ENCODE measurements at places on chromosomes 1 and 21.

GRCh38 chr1:157403608-157404007 is 148.7 kb downstream of the FCRL5 start:
- no peak for DNase-seq

DNA sequence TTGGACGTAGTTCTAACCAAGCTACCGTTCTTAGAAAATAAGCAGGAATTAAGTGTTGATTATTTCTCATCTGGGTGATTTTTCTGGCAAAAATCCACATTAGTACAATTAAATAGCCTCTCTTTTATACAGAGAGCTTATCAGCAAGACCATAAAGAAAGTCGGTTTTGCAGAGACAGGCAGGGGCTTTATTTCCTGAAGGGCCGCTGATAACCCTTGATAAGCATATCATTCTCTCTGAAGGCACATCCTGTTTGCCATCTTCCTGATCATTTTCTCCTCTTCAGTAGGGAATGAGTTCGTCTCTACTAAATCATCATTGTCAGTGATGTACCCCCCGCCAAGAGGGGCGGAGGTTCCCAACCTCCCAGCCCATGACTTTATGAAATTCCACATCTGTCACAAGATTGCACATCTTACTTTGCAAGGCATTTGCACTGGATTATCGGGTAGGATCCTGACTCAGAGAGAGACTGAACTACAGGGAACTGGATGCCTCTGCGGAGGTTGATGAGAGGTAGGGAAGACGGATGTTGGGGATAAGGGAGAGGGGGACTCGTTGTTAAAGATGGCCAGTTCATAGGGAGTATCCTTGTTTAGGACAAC is 115.7 kb downstream of the KCNJ6 start:
- DNase-seq = no peak

GRCh38 chr1:46342084-46342656 is 1.6 kb downstream of the NSUN4 start:
- no peak for DNase-seq

DNA sequence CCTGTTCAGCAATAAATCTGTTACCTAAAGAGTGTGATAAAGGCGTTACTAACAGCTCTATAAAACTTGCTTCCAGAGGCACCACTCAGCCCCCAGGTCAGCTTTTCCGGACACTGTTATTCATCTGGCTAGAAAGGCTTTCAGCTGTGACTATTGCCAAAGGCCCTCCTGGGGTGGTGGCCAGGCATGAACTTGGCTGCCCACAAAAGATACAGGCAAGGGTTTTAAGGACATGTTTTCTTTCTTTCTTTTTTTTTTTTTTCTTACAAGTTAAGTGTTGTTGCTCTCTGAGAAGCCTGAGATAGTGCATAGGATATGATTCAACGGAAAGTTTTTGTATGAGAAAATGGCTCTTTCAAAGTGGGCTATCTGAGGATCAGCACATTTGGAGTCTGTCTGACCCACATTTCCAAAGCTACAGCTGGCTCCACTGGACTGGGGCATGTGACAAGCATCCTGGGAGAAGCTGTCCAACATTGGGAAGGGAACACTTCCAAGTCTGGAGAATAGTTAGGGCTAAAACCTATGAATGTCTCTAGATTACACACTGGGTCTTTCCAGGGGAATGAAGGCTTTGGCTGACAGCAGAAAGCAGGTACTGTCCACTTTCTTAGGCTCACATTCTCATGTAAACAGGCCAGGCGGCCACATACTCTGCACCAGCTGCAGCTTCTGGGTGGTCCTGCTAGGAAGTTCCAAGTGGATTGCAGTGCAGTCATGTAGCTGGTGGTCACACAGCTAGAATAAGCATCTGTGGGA is 639.7 kb downstream of the LMO4 start:
- DNase-seq = no peak

DNA sequence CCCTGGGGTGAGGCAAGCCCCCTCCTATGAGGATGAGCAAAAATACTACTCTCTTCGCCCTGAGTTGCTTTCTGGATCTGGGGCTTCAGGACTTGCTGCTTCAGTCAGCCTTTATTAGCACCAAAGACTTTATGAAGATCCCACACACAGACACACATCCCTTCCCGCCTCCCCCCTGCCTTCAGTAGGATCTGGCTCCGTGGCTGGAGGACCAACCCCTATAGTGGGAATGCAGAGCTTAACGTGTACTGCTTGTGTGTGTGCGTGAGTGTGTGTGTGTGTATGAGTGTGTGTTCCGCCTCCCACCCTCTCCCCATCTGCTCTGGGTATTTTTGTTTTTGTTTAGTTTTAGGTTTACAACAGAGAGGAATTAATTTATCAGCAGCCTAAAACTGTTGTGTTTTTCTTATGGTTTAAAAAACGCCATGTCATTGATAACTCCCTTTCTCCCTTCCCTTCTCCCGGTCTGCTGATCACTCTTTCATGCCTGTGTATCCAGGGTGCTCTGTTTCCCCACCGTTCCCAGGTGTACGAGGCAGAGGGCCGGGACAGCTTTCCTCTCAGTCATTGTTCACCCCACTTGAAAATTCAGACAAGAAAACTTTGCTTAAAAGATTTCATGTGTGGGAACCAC is 27.5 kb upstream of the ZFP69B start:
- DNase-seq = no peak

DNA sequence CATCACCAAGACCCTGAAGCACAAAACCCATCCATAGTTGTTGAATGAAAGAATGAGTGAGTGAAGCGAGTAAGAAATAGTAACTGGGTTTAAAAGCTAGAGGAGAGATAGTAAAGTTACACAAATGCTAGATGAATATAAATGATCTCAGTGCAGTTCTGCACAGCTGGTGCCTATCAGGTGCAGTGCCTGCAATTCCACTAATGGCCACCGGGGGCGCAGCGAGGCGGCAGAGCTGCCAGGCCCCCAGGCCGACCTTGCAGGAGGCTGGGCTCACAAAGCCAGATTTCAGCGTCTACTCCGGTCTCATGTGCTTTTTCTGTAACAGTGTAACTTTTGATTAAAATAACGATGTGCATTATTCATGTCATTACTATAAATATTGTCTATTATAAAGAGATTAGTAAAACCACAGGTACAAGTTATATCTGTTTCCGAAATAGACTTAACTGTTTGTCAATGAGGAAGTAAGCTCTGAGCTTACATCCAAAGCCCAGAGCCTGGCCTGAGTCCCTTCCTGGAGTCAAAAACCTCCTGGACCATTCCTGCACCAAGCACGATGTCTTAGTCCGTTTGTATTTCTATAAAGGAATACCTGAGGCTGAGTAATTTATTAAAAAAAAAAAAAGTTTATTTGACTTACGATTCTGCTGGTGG is 477.6 kb downstream of the NPHP4 start:
- peak; percentile 22 for DNase-seq

DNA sequence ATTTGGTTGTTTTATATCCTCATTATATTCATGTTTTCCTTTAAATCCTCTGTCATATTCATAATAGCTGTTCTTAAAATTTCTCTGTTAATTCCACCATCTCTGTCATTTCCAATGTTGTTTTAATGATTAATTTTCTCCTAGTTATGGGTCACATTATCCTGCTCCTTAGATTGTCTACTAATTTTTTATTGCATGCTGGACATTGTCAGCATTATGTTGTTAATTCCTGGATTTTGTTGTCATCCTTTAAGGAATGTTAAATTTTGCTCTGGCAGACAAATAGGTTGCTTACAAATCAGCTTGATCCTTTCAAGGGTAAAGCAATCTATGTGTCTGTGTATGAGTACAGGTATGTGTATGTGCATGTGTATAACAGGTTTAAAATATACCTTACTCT is 393.8 kb upstream of the POU3F1 start:
- no peak for DNase-seq

- no peak for DNase-seq
These were observed 6.8 kb downstream of the RGS8 start for GRCh38 chr1:182677397-182678098.

- DNase-seq = peak; percentile 49
These were observed at the start of gene CFH for GRCh38 chr1:196651637-196652215. TSS of gene CFH (plus strand) at chr1:196652043. CDS start at chr1:196652118, 75 bp downstream.

DNA sequence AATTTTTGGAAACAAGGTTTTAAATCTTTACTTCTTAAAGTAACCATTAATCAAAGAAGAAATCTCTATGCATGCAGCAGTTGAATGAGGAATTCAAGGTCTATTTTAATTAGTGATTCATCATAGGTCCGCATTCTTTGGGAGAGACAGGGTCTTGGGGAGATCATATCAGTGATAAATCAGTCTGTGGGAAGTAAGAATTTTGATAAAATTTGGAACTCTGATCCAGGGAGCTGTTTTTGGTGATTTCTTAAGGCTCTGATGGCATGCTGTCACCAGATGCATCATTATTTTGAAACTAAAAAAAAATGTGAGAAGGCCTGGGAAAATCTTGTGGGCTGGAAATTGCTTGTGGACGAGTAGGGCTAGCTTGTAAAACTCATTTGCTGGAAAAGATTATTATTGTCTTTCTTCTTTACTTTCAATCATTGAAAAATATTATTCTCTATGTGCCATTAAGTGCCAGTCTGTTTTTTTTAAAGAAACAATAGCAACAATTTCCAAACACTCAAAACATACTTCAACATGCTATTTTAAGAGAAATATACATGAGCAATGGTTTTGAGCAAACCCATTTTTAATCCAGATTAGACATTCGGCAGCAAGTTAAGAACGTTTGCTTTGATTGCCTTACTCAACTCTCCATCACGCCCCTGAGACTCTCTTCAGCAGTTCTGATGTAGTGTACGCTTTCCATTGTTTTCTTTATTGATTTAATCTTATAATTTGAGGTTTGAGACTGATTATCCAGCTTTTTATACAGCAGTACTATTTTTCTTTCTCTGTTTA is 62.6 kb downstream of the ZBTB18 start:
- DNase-seq = no peak

GRCh38 chr21:38712071-38712470 is 93.7 kb upstream of the ETS2 start:
- DNase-seq = no peak

GRCh38 chr1:192550922-192551534 is 24.5 kb upstream of the RGS1 start:
- no peak for DNase-seq

GRCh38 chr1:43238085-43238484 is 31.7 kb upstream of the TMEM125 start:
- no peak for DNase-seq

DNA sequence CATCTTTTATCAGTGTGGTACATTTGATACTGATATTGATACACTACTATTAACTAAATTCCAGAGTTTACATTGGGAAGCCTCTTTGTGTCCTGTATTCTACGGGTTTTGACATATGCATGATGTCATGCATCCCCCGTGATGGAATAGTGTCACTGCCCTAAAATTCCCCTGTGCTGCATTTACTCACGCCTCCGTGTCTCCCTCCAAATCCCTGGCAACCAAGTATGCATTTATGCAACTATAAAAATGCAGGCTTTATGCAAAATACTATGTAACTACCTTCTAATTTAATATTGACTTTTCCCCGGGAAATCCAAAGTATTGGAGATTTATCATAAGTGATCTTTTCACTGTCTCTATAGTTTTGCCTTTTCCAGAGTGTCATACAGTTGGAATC is 453.7 kb upstream of the RUNX1 start:
- no peak for DNase-seq

- no peak for DNase-seq
These were observed 111.9 kb upstream of the F3 start for GRCh38 chr1:94653454-94653853.

DNA sequence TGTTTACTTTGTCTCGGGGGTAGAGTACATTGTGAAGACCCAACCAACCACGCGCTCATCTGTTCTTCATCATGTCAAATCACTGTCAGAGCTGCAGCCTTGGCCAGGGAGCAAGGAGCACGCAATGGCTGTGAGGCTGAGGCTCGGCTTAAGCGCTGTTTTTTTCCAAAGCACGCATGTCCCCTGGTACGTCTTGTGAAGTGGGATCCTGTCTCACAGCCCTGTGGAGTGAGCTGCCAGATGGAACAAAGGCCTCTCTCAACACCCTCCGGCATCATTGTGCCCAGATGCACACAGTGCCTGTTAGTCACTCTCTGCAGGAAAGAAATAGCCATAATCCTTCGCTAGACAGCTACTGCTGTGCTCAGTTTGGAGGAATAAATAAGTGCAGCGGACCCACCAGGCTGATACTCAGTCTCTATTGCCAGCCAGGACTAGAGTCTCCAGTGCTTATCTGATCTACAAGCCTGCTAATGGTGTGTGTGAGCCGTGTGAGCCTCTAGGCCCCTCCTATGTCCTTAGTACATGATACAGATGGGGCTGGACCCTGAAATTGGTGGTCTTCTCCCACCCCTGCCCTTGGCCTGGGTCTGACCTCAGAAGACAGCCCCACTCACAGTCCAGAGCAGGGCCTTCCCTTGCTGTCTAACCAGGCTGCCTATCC is 91.3 kb upstream of the COA6 start:
- DNase-seq = no peak

DNA sequence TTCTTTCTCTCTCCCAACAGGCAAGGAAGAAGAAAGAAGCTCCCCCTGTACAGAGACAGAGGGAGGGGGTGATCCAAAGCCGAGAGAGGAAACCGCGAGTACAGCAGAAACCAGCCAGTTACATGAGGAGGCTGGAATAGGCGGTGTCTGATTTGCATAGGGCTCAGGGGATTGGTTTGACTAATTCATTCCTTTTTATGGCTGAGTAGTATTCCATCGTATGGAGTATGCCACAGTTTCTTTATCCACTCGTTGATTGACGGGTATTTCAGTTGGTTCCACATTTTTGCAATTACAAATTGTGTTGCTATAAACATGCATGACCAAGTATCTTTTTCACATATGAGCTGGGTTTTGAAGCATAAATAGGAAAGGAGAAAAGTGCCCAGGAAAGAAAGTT is 3.4 kb upstream of the GPX7 start:
- no peak for DNase-seq

DNA sequence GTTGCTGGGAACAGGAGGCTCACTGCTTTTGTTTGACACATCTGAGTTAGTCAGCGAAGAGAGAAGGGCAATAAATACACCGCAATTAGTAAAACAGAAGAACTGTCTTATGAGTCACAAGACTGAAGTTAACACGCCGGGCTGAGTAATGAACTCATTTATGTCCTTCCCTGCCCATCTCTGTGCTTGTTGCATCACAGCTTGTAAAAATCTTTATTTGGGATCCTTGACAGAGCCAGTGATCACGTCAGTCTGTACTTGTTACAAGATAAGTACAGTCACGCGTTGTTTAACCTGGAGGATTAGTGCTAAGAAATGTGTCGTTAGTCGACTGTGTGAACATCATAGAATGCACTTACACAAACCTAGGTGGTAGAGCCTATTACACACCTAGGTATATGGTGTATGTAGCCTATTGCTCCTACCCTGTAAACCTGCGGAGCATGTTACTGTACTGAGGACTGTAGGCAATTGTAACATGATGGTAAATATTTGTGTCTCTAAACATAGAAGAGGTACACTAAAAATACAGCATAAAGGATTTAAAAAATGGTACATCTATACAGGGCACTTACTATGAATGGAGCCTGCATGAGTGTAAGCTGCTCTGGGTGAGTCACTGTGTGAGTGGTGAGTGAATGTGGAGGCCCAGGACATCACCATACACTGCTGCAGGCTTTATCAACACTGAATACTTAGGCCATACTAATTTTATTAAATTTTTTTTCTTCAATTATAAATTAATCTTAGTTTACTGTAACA is 272.2 kb downstream of the TNR start:
- DNase-seq = no peak

Data from T-helper 1 cell (primary cell).